NAMALWA (cell line): ENCODE measurements at places on chromosomes 6 and 20.
A peak's percentile ranks its signal among the peaks of the same experiment; 100 is the strongest.

GRCh38 chr20:62576815-62577489 lies 65.4 kb upstream of the SLCO4A1 start:
- DNase-seq: no peak

DNA sequence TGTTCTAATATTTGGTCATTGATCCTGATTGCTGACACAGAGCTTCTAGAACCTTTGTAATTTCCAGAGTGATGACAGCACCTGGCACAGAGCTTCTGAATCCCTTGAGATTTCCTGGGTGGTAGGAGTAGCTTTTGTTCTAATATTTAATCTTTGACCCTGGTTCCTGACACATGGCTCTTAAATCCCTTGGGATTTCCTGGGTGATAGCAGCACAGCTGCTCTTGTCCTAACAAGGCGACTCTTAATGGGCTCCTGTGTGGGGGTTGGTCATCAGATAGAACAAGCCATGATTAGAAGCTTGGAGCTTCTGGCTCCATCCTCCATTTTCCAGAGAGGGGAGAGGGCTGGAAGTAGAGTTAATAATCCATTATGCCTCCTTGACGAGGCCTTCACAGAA lies 18.4 kb downstream of the GMPR start:
- no peak for DNase-seq

DNA sequence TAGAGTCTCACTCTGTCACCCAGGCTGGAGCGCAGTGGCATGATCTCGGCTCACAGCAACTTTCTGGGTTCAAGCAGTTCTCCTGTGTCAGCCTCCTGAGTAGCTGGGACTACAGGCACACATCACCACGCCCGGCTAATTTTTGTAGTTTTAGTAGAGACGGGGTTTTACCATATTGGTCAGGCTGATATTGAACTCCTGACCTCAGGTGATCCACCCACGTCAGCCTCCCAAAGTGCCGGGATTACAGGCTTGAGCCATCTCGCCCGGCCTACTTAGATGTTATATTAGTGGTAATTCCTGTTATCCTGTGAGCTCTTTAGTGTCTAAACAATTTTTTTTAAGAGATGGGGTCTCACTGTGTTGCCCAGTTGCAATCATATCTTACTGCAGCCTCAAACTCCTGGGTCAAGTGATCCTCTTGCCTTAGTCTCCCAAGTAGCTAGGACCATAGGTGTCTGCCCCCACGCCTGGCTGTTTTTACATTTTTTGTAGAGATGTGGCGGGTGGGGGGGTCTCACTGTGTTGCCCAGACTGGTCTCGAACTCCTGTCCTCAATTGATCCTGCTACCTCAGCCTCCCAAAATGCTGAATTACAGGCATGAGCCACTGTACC lies 3.9 kb upstream of the C4A start:
- DNase-seq: no peak

DNA sequence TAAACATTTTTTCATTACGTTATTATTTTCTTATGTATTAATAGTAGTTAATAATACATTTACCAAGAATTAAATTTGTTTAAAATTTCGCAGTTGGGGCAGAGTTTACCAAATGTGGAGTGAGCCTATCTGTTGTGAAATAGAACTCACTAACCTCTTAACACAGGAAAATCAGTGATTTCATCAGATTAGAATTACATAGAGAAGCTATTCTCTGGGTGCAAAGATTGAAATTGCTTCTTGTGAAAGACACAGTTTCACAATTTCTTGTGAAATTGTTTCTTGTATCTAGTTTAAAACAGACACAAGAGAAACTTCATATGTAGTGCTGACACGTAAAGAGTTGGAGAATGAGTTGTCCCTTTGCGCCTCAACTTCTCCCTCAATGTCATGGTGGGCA lies 69.4 kb upstream of the PRL start:
- DNase-seq: no peak

DNA sequence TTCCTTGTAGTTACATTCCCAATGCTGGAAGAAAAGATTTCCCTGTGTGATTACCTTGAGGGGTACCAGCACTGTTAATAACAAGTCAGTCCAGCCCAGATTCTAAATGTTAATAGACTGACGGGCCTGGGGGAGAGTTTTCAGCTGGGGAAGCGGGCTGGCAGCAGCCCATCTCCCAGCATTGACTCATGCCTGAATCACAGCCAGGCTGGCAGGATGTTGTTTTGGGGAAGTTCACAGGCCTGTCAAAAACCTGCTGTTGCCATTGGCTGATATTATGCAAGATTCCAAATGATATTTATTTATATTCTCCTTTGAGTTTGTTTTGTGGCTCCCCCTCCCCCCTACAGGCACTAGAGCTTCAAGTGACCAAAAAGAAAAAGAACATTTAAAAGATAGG lies 213.9 kb upstream of the CNR1 start:
- DNase-seq: no peak

GRCh38 chr20:10508060-10508459 lies 73.0 kb downstream of the SLX4IP start:
- no peak for DNase-seq

GRCh38 chr6:9848094-9848493 lies 566.8 kb downstream of the TFAP2A start:
- DNase-seq: no peak

GRCh38 chr6:156427345-156427744 lies 349.8 kb upstream of the ARID1B start:
- DNase-seq: no peak

- peak; percentile 50 for DNase-seq
Measured at GRCh38 chr6:33812669-33813068, 8.9 kb upstream of the MLN start.

DNA sequence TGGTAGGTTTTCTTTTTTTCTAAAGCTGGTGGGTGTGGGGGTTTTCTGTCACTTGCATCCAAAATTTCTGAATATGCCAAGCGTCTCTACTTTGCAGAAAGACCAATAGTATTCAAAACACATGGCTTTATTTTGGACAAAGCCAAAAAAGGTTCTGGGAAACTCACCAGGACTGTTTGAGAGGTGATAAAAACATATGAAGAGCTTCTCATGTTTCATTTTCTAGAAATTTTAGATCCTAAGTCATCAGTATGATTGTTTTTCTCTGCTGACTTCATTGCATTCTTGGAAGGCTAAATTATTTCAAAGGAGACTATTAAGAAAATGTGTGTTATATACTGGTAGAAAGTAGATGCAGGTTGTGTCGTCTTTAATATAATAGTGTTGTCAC lies 51.3 kb downstream of the GCLC start:
- DNase-seq: no peak

- DNase-seq: no peak
Measured at GRCh38 chr20:64023361-64024140, 12.4 kb upstream of the C20orf204 start.

DNA sequence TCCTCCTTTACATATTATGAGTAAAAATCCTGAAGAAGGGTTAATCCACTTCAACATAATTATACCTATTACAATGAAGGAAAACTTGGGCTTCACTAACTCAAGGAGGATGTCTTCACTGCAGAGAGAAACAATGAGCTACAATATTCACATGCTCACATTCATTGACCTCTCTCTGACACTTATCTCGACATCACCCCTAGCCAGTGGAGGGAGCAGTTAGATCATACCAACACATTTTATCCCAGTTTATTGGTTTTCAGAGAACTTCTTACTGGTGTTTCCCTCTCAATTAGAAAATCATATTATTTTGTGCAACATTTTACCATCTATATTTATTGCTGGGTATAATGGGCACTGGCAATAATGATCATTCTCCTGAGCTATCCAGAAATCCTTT lies 646.5 kb downstream of the TENT5A start:
- DNase-seq: no peak

- DNase-seq: no peak
Measured at GRCh38 chr20:56249244-56249955, 868 bp downstream of the MC3R start.

GRCh38 chr6:43977404-43978111 lies 149.7 kb downstream of the MRPL14 start:
- no peak for DNase-seq

GRCh38 chr6:5220443-5220842 lies 40.3 kb downstream of the LYRM4 start:
- DNase-seq: no peak

DNA sequence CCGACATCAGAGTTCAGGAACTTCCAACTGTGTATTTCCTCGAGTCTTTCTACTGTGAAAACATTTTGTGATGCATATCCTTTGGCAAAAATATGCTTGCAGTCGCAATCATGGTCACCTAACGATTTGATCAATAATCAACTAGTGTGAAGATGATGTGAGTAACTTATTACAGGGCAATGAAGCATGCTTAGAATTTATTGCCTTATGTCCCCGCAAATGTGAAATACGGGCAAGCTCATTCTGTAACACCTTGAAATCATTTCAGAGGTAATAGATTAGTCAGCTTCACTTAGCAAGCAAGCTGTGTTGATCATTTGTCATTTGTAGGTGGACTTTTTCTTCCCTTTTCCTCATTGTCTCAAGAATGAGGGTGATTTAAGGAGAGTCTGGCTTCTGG lies 67.9 kb upstream of the DOK5 start:
- no peak for DNase-seq

GRCh38 chr6:136412410-136412809 lies 122.8 kb upstream of the BCLAF1 start:
- DNase-seq: no peak

- no peak for DNase-seq
Measured at GRCh38 chr6:114564302-114564933, 221.6 kb upstream of the HS3ST5 start.

DNA sequence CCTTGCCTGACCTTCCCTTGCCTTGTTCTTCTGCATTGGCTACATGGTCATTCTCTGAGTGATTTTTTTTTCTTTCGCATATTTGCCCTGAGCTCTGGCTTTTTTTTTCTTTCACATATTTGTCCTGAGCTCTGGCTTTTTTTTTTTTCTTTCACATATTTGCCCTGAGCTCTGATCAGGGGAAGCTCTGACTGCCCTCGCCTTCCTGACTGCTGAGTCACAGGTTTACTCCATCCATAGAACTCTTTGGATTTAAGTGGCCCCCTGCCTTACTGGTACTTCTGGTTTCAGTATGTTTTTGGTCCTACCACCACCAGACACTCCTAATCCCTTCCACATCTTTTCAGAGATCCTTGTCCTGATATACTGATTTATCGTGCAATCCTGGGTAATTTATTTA lies 201.1 kb downstream of the OGFRL1 start:
- DNase-seq: no peak

- DNase-seq: no peak
Measured at GRCh38 chr6:163496205-163496604, 81.7 kb downstream of the QKI start.

GRCh38 chr20:6732001-6732447 lies 35.5 kb upstream of the BMP2 start:
- DNase-seq: no peak

DNA sequence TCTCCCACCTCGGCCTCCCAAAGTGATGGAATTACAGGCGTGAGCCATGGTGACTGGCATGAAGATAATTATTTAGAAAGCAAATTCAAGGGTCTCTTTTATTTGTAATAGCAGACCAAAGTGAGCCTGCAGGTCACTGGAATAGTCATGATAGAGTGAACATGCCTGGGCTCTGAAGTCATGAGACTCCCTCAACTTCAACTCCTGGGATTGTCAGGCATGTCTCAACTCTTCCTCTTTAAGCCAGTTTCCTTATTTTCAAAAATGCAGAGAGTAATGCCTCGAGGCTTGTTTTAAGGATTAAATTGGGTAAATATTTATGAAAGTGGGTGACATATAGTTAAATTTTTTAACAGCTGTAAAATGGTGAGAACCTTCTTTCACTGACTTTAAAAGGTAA lies 22.7 kb upstream of the HECA start:
- no peak for DNase-seq

DNA sequence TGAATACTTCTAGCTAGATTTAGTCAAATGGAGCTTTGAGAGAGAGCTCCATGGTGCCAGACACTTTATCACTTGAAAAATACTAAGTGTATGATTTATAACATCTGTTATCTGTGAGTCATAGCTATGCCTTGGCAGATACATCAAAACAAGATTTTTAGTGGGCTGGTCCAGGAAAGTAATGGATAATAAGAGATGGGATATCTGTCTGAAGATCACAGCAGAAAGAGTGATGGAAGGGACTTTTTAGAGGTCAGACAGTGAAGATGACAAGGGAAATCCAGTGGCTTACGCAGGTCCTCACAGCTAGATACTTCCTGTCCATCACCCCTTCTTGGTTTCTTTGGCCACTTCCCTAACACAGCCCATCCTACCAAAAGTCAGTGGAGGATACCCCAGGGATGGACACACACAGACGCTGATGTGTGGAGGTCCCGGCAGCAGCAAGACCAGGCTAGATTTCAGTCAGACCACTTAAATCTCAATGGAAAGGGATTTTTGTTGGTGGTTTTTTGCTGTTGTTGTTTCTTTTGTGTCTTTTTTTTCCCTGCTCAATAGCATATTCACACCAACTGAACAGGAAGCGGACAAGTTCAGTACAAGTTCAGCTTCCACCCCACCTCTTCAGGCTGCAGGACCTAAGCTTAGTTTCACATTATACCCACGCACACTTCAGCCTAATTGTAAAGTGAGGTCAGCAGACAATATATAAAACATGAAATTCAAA lies 209.3 kb downstream of the ALDH8A1 start:
- no peak for DNase-seq

DNA sequence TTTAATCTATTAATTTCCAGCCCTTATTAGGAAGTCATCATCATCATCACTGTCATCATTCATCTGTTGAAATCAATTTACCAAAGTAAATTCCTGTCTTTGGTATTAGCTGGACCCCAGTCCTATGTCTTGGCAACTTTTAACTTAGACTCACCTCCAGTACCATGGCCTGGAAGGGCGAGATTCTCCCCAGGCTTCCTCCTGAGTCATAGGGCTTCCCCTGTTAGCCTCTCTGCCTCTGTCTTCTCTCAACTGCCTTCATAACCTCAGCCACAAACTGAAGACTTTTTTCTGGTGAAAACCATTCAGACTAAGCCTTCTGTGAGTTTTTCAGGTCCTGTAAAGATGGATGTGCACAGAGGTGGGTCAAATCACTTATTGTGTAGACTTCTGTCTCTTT lies 95.0 kb downstream of the NKAIN2 start:
- DNase-seq: no peak

GRCh38 chr6:127402890-127403617 lies 56.1 kb downstream of the KIAA0408 start:
- DNase-seq: no peak

DNA sequence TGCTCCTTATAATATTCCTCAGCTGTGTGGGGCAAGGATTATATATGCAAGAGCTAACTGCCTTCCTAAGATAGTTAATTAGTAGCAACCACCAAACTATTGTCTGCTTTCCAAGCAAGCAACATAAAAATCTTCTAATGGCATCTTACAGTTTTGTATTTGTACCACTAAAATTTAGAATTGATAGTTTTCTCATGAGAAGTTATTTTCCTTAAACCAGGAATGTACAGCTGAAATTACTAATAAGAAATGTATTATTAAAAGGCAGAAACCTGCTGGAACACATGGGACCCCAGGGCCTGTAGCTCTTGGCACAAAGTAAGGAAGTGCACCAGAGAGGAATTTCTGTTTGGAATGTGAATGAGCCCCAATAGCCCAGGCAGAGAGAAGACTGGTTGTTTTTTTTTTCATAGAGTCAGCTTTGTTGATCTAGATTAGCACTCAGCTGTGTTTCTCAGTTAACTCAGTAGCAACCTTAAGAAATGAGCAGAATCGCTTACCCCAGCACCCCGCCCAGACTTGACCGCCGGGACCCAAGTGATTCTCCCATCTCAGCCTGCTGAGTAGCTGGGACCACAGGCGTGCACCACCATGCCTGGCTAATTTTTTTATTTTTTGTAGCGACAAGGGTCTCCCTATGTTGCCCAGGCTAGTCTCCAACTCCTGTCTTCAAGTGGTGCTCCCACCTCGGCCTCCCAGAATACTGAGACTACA lies 2.6 kb downstream of the MGME1 start:
- DNase-seq: peak; percentile 53
